ENCODE measurements at places on chromosomes 12 and 14.

DNA sequence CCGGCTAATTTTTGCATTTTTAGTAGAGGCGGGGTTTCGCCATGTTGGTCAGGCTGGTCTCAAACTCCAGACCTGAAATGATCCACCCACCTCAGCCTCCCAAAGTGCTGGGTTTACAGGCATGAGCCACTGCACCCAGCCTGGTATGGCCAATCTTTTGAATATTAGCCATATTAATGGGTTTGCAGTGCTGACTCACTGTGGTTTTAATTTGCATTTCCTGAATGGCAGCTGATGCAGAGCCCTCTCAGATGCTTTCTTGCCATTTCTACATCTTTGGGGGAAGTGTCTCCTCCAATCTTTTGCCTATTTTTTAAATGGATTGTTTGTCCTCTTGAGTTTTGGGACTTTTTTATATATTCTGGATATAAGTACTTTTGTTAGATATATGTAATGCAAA, 55.5 kb upstream of the NPAS3 start:
- DNase-seq = no peak

- DNase-seq = no peak
Observed at GRCh38 chr14:41570415-41571155, 36.1 kb upstream of the LRFN5 start.

DNA sequence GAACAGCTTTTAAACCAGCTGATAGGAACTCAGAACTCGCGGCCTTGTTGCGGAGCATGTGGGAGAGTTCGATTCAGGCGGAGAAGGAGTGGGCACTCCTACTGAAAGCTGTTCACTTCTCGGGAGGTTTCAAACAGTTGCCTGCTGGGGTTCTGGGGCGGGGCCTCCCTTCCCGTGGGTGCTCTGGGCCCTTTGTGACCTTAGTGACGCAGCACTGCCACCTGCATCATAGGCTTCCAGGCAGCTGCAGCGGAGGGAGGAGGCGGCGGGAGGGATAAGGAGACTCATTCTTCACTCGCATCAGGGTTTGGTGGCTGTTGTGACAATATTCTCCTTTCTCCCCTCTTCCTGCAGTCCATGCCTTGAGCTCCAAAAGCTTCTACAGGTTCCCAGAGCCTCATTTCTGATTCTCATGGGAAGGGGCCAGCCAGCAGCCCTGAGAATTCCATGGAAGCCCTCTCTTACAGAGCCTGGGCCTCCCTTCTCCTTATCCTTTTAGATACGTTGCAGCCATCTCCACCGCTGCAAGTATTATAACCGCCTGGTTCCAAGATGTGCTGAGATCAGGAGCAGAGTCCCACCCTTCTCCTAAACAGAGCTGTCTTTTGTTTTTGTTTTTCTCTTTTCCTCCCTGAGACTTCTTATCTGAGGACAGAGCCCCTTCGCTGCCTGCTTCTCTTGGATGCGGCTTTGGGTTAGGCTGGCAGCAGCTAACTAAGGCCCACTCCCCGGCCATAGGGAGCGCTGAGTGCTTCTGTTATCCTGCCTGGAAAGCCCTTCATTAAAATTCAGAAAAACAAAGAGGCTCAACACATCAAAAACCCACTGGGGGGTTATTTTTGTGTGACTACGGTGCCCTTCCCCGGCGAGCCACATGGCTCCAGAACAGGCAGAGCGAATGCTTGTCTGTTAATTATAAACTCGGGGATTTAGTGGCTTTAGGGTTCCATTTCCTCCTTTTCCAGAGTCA, 67.6 kb upstream of the GPATCH2L start:
- no peak for DNase-seq

DNA sequence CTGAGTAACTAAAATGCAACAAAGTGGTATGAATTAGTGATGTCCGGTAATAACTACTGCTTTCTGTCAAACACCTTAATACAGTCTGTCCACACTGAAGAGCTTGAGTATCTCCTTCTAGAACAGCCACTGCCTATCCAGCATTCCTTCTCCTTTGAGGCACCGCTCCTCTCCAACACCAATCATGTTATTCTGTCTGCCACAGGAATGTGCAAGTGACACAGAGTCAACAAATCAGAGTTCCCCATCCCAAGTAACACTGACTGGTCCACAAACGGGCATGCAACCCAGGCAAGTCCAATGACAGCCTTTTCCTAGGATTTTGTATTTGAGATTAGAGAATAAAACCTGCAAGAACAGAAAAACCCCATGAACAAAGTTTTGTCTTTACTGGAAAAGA, 3.8 kb downstream of the GXYLT1 start:
- no peak for DNase-seq

- DNase-seq = no peak
Observed at GRCh38 chr12:99309812-99310211, 337.7 kb upstream of the GARIN6 start.

DNA sequence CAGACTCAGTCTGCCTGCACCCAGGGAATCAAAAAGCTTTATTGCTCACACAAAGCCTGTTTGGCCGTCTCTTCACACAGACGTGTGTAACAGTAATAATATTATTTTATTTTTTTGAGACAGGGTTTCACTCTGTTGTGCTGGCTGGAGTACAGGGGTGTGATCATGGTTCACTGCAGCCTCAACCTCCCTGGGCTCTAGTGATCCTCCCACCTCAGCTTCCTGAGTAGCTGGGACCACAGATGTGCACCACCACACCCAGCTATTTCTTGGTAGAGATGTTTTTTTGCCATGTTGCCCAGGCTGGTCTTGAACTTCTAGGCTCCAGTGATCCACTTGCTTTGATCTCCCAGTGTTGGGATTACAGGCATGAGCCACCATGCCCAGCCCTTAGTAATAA, 88.4 kb upstream of the DCD start:
- DNase-seq = no peak

DNA sequence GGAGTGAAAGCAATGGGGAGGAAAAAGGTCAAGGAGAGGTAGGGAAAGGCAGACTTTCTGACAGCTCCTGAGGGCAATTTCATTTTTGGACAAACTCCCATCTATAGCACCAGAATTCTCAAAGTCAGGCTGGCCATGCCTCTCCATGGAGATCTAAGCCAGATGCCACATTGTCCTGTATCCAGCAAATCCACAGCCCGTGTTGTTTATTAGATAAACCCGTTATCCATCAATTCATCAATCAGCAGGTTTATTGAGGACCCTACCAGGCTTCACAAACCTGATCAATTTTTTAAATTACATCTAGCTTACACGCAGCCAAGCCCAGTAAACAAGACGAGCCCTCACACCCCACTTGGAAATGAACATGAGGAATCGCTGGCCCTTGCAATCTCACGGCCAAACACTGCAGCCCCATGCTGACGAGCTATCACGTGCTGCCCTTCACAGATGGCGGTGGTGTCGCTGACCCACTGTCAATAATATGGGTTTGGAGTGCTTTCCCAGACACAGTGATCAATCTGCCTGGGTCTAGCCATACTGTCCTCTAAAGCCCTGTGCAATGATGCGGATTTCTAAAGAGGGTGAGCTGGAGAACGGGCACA, 332.9 kb downstream of the DPF3 start:
- no peak for DNase-seq

- DNase-seq = no peak
Observed at GRCh38 chr14:67253076-67253635, 11.9 kb downstream of the PALS1 start.

- DNase-seq = no peak
Observed at GRCh38 chr12:18935371-18935965, 194.1 kb upstream of the PLEKHA5 start.

DNA sequence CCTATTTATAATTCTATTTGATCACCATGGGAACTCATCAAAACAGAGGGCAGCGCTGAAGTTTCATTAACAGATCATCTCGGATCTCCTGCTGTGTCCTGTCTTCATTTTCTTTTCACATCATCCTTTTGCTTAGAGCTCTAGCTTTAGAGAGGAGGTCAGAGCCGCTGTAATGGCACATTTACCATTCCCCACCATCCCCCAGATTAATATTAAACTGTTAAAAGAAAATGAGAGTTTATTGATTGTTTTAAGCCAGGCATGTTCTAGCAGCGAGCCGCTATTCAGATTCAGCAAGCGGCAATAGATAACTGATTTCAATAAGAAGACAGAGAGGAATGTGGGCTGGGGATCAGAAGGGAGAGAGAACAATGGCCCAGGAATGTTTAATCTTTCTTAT, 308.8 kb downstream of the EGLN3 start:
- no peak for DNase-seq

- DNase-seq = no peak
Observed at GRCh38 chr12:1811948-1812291, 8.4 kb upstream of the LRTM2 start.

- DNase-seq = no peak
Observed at GRCh38 chr14:68135566-68135965, 316.0 kb downstream of the RAD51B start.

GRCh38 chr12:89552376-89552775, 26.5 kb upstream of the POC1B start:
- no peak for DNase-seq

DNA sequence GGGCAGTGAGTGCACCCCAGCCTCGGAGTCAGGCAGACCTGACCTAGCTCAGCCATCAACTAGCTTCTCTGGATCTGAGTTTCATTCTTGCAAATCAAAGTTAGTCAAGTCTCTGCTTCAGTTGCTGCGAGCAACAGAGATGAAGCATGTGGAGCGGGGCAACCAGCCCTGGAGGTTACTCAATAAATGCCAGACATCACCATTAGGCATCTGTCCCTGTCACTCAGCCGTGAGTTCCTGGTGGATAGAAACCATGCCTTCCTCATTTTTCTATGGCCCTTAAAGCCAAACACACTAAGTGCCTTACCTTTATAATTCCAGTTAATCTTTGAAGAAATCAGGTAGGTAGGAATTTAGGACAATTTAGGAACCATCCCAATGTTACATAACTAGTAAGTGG, 19.3 kb downstream of the RFX4 start:
- DNase-seq = no peak

GRCh38 chr12:7959278-7959677, 23.3 kb upstream of the SLC2A3 start:
- DNase-seq = no peak

- DNase-seq = no peak
Observed at GRCh38 chr12:105233041-105233905, 2.7 kb downstream of the APPL2 start.

GRCh38 chr12:93229494-93230325, 148.0 kb upstream of the NUDT4 start:
- no peak for DNase-seq

DNA sequence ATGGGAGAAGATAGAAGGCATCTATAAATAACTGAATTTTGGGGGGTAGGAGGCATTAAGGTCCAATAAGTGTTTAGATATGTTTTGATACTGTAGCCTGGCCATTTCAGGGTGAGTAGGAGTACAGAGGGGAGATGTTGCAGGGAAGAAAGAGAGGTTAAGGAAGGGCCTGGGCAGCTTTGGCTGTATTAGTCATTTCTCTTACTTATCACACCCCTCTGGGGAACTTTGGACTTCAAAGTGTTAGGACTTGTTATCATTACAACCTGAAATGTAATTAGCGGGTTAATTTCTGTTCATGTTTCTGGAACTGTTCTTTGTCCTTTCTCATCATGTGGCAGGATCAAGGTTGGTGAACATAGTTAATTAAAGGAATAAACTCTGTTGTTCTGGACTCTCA, 40.3 kb downstream of the SUSD6 start:
- DNase-seq = no peak

DNA sequence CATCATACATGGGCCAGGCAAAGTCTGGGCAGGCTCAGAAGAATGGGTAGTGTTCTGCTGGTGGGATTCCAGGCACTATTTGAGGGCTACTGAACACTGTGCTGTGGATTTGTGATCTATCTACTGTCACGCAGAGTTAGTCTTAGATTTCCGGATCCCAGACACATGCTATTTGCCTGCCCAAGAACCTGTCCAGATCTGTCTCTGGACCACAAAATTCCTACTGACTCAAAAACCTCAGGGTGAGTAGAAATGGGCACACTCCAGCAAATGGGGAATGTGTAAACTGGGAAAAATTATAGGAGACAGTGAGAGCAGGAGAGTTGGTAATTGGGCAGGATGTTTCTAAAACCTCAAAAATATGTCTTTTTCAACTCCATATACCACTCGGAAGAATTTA, 129.9 kb downstream of the GALC start:
- no peak for DNase-seq

DNA sequence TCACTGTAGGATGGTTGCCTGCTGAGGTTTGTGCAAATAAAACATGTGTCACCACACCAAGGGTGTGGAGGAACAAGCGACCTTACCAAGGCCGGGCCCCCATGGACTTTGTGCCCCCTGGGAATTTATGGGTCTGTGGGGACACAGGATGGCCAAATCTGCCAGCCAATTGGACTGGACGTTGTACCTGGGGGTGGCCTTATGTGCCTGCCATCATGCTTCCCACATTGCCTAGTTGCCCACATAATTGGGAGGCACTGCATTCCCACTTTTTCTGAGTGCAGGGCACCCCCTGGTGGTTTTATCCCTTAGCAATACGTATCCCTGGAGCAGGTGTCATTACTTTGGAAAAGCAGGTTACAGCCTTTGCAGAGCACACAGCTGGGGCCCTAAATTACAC, 92.6 kb upstream of the TMPO start:
- no peak for DNase-seq

- DNase-seq = peak; percentile 38
Observed at GRCh38 chr12:105420659-105421240, 90.3 kb downstream of the C12orf75 start.

DNA sequence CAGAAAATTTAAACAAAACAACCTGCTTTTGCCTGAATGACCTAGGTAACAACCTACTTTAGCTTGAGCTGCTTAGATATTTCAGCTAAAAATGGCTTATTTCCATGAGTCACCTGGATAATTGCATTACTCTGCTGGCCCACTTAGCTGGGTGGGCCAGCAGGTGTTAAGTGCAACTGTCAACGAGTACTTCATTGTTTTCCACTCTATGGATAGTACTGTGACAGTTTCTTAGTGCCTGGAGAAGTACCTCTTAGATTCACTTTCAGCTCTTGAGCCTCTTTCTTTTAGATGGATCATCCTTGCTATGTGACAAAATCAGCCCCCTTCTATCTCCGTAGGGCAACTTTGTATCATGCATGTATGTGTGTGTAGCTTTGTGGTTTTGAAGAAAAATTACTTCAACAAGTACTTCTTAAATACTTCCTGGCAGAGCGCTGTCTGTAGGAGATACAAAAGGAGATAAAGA, 368.2 kb upstream of the ATP2B1 start:
- no peak for DNase-seq

DNA sequence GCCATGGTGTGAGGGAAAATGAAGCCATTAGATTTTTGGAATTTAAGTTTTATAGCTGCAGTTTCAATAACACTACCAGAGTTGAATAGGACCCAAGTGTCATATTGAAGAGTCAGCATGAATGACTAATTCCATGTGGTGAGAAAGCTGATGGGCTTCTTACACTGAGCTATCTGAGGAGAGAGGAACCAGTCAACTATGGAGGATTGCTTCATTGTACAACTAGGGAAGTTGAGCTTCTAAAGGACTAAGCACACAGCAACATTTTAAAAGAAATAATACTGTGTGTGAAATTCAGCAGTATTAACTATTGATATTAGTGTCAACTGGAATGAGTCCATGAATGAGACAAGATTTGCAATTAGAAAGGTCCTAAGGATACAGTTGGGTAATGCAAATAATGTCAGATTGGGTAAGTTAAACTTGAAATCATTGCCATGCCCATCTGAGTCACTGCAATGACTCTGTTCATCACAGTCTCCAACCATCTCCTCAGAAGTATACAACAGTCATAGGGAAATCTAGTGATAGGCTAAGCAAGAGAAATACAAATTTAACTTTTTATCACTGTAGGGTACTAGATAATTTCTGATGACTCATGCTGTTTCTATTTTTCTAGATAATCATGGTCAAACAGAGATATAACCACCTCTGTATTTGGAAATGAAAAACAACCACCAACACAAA, 394.2 kb downstream of the FSCB start:
- no peak for DNase-seq

All from GM12891 (cell line).